ENCODE measurements at places on chromosomes 3 and 15.

DNA sequence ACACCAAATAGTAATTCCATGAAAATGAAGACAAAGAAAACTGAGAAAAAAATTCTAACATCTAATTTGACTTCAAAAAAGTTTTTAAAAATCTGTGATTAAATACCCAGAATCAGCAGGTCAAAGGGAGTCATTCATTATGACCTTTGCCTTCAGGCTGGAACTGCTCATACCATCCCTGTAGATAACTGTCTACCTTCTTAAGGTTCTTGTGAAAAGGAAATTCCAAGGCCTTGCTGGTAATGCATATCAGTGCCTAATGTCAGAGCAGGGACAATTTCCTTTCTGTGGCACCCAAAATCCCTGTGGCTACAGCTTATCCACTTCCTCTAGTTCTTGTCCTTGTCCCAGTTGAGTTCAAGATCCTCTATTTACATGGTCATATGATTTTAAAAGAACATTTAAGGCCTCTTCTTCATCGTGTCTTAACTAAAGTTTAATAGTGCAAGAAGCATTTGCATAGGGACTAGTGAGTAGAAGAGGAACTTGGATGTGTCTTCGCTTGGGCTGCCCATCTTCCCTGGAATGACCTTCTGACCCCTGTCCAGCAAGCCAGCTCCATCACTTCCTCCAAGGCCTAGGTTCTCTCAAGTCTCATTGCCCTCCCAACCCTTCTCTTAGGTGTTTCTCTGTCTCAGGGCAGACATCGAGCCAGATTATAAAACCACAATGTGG is 8.7 kb upstream of the PLCL2 start:
- no peak for DNase-seq

DNA sequence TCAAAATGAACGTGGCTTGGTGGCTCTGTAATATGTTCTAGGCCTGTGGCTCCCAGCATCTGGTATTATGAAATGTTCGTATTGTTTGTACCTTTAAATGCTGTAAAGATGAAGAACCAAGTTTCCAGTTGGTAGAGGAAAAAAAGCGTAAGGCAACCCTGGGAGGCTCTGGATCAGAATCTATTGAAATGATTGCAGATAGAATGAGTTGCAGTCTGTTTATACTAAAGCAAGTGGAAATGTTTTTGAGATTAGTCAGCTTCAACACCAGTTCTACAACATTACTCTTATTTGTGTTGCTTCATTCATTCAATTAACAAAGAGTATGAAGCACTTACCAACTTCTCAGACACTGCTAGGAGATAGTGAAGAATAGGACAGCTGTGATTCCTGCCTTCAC is 5.3 kb downstream of the ARL6IP5 start:
- no peak for DNase-seq

- no peak for DNase-seq
These were observed 240.7 kb downstream of the SCAPER start for GRCh38 chr15:76664411-76664810.

DNA sequence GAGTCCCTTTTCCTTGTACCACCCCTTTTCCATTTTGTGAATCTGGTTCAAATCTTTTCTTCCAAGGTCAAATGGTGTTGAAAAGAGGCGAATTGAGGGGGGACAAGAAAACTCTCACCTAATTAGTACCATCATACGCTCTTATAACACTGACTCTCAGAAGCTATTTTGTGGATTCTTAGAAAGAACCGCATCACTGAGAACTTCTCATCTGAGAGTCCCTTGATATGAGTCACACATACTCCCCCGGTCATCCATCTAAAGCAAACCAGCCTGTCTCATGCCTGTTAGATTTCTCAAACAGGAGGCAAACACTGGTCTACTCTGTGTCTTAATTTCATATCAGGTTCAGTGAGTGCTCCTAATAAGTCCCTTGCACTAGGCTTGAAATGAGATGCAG is 76.5 kb upstream of the SPRED1 start:
- DNase-seq: no peak

DNA sequence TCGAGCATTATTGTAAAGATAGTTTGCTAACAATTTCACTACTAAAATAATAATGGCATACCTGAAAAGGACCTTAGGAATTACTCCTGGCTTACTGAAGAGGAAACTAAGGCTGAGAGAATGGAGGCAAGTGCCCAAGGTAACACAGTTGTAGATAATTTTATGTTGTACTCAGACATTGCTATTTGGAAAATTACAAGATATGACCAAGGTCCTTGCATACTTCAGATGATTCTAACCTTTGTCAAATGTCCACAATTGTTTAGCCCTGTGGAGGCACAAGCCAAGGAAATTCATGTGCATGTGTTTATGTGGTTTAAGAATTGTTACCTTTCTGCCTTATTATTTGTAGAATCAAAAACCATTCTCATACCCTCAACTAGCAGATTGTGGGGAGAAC is 105.7 kb downstream of the TUSC7 start:
- DNase-seq: no peak

DNA sequence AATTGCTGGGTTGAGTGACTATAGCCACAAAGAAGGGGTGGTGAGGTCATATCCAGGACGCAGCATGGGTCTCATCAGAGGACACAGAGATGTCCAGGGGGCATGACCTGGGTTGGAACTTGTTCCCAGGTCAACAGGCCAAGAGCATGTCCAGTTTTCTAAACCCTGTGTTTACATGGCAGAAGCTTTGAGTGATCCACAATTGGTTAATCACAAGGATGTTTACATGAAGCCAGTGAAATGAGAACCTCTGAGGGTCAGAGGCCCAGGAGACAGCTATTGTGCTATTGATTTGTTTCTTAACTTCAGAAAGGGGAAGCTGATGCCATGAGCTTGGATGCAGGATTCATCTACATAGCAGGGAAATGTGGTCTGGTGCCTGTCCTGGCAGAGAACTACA is 42.2 kb upstream of the TOPBP1 start:
- no peak for DNase-seq

- no peak for DNase-seq
These were observed 27.2 kb upstream of the ADAMTS7 start for GRCh38 chr15:78838489-78838888.

All from stimulated activated CD4-positive, alpha-beta T cell treated with anti-CD3 and anti-CD28 coated beads, Interleukin-4, amount 100 ng/mL, for 1 hour (primary cell).